HFFc6 (cell line): ENCODE measurements at places on chromosomes 4 and X.

DNA sequence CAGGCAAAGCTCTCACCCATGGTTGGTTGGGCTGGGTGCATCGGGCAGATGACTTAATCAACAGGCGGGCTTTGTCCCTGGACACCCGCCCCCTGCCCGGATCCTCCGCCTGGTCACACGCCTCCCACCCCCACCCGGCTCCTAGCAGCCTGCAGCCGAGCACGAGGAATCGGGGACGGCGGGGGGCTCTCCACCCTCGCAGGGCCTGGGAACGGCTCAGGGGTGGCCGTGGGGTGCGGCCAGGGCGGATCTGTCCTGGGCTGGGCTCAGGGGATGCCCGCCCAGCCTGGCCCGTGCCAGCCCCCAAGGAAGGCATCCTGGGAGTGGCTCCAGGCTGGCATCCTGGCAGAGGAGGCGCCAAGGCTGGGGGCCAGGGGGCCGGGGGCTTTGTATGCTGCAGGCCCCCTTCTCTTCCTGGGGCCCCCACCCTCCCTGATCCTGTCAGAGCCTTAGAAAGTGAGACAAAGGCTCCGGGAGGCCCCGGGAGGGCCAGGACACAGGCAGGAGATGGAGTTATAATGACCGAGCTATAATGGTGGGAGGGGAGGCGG, 32.5 kb upstream of the FGFR3 start:
- no peak for DNase-seq

GRCh38 chrX:37867536-37868153, 20.3 kb upstream of the DYNLT3 start:
- no peak for DNase-seq

DNA sequence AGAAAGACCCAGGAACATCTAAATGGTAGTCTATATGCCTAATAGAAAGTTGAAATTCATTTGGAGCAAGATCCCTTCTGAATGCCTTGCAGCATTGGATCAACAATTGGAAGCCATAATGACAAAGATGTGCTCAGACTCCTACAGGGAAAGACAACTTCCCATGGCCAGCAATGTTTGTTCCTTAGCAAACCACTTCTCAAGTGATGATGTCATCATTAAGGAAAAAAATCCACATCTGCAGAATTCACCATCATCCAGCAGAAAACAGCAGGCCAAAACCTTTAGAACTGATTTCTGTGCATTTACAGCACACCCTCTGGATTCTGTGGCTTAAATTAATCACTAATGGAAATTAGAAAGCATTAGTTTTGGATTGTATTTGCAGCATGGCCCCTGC, 82.4 kb upstream of the ZIC3 start:
- DNase-seq = no peak

DNA sequence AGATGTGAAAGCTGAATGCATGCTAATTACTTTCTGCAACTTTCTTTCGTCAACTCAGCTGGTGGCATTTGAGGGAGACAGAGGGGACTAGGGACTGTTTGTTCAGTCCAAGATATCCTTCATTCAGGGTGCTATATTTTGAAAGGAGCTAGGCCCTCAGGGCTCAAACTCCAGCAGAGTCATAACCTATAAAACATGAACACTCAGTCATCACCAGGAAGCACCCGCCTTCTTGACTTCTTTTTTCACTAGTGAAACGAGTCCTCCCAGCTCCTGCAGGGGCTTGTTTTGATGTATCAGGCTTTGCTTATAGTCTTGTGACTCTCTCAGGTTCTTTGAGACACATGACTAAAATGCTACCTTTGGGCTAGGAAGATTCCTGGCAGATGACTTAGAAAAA, 230.6 kb downstream of the PCDH7 start:
- DNase-seq = no peak

DNA sequence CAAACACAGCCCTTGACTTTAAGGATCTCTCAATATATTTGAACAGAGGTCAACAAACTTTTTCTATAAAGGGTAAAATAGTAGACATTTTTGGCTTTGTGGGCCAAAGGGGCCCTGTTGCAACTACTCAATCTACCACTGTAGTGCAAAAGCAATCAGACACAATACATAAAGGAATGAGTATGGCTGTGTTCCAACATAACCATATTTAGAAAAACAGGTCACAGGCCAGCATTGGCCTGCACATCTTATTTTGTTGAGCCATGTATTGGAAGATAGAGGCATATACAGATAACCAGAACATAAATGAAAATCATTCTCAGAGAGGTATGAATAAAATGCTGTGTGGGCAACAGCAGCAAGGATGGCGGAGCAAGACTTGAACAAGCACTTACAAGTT, 49.8 kb downstream of the MID1 start:
- DNase-seq = no peak

GRCh38 chrX:150051096-150051495, 112.8 kb upstream of the EOLA2 start:
- no peak for DNase-seq

DNA sequence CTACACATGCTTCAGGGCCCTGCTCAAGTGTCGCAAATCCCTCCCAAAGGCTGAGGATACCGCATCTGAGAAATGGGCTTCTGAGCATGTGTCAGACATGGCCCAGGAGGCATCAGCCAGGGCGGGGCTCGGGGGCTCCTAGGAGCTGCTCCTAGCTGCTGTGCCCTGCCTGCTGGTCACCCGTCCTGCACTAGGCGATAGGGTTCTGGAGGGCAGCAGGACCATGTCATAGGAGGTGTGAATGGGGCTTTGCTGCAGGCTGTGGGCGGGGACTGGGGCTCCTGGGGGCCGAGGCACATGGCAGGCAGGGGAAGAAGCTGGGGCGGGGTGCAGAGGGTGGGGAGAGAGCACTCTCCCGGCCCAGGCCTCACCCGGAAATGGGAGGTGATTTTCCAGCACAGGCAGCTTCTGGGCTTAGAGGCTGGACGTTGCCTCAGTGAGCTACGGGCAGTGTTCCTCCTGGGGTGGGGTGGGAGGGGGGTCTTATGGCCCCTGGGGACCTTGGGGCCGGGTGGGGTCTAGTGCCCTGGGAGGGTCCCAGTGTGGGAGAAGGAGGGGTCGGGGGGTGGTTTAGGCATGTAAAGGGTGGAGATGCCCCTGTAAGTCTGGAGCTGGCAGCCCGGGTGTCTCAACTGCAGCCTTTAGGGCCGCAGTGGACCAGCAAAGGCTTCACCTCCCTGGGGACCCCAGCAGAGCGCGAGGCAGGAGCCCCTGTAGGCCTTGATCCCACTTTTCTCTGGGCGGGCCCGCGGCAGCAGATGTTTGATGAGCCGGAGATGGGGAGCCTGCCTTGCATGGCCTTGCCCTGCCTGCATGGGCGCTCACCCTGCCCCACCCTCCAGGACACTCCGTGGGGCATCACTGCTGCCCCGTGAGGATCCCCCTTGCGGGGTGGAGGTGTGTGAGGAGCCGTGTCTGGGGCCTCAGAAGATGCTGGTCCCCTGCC, 98.6 kb upstream of the LRPAP1 start:
- no peak for DNase-seq

DNA sequence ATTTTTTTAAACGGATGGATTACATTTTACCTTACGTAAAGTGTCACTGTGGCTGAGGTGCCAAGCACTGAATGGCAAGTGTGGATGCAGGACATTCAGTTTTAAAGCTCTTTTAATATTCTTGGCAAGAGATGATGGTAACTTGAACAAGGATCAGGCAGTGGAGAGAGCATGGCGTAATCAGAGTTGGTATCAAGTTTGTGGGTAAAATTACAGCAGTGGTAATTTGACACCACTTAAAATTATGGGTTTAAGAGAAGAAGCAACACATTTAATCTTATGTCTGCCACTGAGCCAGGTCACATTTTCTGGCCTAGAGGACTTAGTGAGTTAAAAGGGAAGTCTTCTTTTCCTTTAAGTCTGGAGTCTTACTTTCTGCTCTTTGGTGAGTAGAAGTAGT, 100.5 kb downstream of the NAA11 start:
- no peak for DNase-seq

- DNase-seq = no peak
These were observed 91.9 kb downstream of the TSPAN5 start for GRCh38 chr4:98566361-98567008.

GRCh38 chr4:25783943-25784342, 78.8 kb downstream of the SEL1L3 start:
- DNase-seq = no peak

DNA sequence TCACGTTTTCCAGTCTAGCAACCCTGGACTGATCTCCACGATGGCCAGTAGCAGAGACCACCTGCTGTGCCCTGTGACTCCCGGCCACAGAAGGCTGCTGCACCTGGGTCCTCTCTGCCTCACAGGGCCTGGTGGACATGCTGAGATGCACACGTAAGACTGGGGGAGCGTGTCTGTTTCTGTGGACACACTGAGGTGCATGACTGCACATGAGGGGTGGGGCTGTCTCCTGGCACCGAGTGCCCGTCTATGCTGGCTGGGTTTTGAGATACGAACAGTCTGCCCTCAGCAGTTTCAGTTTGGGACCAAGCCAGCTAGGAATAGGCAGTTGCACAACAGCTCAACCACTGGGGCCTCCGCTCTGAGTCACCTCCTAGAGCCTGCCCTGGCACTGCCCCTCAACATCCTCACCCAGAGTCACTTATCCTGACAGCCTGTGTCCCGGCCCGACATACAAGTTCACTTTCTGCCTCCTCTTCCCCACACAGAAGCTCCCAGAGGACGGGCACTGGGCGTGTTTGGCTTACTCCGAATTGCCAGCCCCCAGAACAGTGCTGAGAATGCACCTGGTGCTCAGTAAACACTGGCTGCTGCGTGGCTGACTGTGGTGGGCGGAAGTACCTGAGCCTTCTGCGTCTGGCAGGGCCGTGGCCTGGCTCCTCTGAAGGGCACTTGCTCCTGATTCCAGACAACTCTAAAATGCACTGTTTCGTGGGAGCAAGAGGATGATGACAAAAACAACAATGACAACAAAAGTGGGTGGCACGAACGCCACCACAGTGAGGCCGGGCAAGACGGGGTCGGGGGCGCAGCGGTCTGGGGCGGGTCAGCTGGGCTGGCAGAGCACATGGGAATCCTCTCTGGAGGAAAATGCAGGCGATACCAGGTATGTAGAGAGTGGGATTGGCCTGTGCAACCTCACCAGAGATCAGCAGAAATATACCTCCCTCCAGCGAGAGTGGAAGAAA, 30.9 kb downstream of the RNF212 start:
- peak; percentile 58 for DNase-seq

DNA sequence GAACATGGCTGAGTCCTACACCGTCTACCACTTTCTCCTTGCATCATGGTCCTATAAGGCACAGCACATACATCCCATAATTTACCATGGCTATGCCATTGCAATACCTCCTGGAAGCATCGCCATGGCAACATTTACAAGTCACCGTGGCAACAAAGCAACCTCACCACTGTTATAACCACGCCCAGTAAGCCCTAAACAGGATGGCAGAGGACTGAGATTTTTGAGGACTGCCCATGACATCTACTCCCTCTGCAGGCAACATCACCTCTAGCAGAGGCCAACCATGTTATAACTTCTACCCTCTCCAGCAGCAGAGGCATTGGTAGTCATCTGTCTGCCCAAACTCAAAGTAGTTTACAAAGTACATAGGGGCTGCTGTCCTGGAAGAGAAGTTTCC, 29.7 kb downstream of the BCOR start:
- peak; percentile 28 for DNase-seq

DNA sequence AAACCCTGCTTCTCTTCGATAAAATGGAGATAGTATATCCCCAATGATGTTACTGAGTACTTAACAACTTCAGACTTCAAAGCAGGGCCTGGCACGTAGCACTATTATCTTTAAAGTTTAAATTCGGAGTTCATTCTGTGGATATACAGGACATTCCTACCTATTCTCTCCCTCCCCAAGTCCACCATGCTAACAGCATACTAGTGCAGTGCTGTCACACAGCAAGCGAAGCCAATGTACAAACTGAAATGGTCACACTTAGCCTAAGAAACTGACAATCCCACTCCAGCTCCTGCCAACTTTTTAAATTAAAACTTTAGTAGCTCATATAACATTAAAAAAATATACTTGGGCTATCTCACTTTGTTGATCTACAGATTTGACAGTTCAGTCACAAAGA, 1.2 kb upstream of the DNAJB14 start:
- DNase-seq = no peak

- no peak for DNase-seq
These were observed 23.7 kb downstream of the YTHDC1 start for GRCh38 chr4:68326141-68326540.

- no peak for DNase-seq
These were observed 293.6 kb upstream of the FAT4 start for GRCh38 chr4:125021189-125021588.

DNA sequence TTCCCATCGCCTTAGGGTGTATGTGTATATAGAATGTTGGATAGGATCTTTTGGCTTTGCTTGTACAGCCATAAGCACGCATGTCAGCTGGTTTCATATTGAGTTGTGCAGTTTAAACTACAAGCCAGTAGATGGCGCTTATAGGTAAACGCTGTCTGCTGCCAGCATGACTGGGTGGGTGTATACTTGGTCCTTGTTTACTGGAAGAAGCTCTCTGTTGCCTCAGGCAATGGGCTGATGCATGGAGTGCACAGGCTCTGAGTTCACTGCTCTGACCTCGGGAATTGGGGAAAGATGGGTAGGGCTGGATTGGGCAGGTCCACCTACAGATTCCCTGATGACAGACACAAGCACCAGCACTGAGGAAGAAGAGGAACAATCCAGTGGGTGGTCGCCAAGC, 831.5 kb downstream of the STIM2 start:
- peak; percentile 67 for DNase-seq

DNA sequence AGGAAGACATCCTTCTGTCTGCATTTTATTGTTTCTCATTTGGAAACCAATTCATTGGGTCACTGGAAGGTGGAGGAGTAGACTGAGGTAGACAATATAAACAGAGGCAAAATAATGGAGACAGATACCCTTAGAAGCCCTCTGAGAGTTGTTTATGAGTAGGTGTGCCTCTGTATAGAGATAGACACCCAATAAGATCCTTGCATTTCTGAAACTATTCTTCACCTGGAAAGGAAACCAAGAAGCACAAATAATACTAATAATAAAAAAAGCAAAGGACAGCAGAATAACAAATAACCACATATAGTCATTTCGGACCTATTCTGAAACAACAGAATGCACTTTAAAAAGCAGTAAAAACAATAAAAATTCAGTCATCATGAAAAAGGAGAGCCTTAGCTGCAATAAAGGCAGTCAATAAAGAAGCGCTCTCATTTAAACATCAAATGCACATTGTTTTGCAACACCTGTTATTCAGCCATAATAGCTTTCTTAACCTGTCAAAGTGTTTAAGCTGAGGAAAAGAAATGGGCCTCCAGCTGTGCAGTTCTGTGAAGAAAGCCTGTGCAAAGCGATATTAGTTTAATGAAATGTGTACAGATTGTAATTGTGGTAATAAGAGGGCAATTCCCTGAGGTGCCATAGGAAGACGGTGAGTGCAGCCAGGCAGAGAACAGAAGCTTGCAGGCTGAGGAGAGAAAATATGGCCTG, 904.2 kb downstream of the STPG2 start:
- no peak for DNase-seq

GRCh38 chr4:42302348-42302747, 94.9 kb upstream of the SHISA3 start:
- DNase-seq = no peak
